Ovary (tissue), 10 donors: ENCODE measurements at places on chromosomes 6 and 20. TPM values are rescaled to one million over a fixed set of nuclear protein-coding genes. Genes with fewer than 3 reads are reported as not detected.

DNA sequence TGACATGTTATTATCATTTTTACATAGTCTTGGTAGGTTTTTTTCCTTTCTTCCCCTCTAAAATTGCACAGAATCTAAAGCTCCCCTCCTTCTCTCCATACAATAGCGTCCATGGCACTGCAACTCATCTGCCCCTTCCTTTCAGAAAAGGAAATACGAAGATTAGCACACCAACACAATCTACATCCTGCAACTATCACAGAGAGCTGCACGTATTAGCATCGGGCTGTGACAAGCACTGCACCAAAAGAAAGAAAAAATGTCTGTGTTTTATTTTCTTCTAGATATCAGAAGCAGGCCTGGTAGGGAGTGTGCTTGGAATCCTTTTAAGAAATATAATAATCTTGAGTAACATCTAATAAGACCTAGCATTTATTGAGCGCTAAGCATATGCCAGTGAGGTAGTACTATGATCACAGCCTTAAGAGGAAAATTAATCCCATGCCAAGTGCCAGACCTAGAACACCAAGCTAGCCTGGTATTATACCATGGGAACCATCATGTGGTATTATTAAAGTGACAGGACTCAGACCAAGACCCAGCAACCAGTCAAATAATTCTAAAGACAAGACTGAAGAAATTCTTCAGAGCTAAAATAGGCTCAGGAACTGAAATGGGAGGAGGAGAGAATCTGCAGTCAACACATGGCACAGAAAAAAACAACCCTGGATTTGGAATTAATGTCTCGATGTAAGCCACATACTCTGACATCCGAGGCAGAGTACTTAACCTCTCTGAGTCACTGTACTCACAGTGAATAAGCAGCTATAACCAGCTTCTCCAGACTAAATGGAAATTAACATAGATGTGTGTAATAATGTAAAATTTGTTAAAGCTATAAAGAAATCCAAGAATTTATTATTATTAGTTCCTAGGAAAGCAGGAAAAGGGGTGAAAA is 124.3 kb downstream of the IPCEF1 start:
- H3K27me3 ChIP-seq: no peaks in the 10 kb centered on the region
- DNase-seq: no peak
- H3K4me3 ChIP-seq: no peak overlapping the region
- H3K36me3 ChIP-seq: no peaks in the 10 kb centered on the region

- no peak overlapping the region for H3K4me3 ChIP-seq
- no peak for DNase-seq
- H3K4me1 ChIP-seq: no peaks in the 10 kb centered on the region
- peaks cover 2% of the 10 kb centered on the region for H3K27me3 ChIP-seq
- H3K36me3 ChIP-seq: no peaks in the 10 kb centered on the region
Measured at GRCh38 chr6:80725156-80725930, 618.9 kb downstream of the BCKDHB start.

DNA sequence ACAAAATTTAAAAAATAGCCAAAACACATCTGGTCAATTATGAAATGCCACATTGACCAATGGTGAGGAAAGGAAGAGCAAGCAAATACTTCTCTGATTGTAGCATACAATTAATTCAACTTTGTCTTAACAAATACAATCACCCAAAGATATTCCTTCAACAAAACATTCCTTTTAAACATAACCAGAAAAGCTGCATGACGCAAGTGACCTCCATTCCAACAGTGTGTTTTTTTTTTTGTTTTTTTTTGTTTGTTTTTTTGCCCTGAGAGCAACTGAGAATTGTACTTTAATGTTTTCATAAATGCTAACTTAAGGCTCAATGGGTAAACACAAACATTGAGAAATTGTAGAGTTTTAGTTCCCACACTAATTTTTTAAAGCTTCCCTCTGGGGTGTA is 184.4 kb downstream of the PTPRK start:
- H3K4me3 ChIP-seq: no peak overlapping the region
- H3K4me1 ChIP-seq: peaks cover 5% of the 10 kb centered on the region
- no peaks in the 10 kb centered on the region for H3K27me3 ChIP-seq
- H3K27ac ChIP-seq: no peak overlapping the region

DNA sequence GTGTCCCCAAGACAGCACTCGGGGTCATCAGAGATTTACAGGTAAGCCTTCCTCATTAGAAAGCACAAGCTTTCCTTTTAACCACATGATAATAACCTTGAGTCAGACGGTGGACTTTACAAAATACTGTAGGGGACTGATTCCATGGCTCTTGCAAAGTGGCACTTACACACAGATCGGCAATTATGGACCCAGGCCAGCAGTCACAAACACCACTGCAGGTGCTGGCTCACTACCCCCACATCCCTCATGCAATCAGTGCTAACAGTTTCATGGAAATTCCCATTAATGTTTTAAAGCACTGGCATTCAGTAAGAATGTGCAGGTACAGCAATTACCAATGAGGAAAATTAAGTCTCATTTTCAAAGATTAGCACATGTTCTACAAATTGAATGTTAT is 516.5 kb downstream of the PRKN start:
- H3K4me3 ChIP-seq: no peak overlapping the region
- no peaks in the 10 kb centered on the region for H3K36me3 ChIP-seq
- DNase-seq: no peak
- no peak overlapping the region for H3K27ac ChIP-seq
- no peaks in the 10 kb centered on the region for H3K27me3 ChIP-seq

The HSPA12B gene
- total RNA-seq: 14.5 TPM

The GSTA2 gene
- not detected for total RNA-seq

The SCRT2 gene
- not detected for total RNA-seq
